ENCODE measurements at places on chromosomes 4 and X.

DNA sequence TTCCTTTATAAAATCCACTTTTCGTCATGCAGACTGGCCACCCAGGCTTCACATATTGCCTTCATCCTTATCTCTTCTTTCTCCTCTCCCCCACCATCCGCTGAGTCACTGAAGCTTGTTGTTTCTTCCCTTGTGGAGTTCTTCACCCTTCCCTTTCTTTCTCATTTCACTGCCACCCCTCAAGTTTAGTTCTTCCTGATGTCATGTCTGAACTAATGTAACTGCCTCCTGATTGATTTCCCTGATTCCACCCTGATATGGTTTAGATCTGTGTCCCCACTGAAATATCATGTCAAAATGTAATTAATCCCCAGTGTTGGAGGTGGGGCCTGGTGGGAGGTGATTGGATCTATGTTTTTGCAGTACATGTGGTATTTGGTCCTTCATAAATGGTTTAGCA is 151.4 kb downstream of the CPEB2 start:
- DNase-seq = no peak

DNA sequence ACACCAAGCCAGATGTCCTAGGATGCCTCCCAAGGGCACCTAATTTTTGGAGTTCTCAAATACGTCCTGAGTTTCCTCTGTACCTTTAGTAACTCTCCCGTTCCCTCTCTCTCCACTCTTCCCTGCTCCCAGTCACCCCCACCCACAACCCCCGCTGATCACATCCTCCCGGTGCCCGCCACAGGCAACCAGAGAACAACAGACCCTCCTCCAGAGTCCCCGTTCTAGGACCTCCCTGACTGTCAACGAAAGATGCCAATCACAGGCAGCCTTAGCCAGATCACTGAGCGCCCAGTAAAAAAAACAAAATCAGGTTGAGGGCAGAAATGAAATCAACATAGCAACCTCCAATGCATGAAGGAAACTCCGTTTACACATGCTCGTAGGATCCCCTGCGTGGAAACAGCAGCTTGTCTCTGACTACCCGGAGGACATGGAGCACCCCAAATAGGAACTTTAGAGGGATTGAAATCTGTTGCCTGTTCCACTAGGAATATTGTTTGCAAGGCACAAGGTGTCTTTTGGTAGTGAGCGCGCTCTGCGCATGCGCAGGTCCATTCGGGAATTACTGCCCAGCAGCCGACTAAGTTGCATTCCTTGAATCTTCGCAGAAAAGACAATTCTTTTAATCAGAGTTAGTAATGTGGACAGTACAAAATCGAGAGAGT is at the start of gene GABRB1:
Gene GABRB1 (plus strand): TSS at position 557 of the 668 bp plus-strand sequence.
- no peak for DNase-seq

DNA sequence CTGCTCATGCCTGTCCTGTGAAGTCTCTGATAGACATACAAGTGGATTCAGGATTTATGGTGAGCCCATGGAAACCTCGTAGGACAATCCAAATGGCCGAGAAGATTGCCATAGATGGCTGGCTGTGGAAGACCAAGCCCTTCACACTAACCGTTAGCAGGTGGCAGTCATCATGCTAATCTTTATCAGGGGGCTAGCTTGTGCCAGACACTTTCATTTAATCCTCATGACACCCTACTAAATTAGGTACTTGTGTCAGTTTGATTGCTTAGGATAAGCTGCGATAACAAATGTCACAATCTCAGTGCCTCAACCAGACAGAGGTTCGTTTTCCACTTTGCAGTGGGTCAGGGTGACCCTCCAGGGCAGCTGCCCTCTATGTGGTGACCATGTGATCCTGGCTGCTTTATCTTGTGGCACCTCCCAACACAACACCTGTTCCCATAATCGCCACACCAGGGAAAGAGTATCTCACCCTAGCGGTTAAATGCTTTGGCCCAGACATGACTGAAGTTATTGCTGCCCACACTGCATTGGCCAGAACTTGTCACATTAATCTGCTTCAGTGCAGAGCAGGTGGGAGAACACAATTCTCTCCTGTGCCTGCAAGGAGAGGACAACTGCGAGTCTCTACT is 60.8 kb downstream of the REPS2 start:
- no peak for DNase-seq

GRCh38 chr4:152081024-152081423 is 320.2 kb upstream of the GATB start:
- no peak for DNase-seq

- DNase-seq = no peak
Observed at GRCh38 chrX:152907084-152907651, 9.3 kb downstream of the ZNF185 start.

DNA sequence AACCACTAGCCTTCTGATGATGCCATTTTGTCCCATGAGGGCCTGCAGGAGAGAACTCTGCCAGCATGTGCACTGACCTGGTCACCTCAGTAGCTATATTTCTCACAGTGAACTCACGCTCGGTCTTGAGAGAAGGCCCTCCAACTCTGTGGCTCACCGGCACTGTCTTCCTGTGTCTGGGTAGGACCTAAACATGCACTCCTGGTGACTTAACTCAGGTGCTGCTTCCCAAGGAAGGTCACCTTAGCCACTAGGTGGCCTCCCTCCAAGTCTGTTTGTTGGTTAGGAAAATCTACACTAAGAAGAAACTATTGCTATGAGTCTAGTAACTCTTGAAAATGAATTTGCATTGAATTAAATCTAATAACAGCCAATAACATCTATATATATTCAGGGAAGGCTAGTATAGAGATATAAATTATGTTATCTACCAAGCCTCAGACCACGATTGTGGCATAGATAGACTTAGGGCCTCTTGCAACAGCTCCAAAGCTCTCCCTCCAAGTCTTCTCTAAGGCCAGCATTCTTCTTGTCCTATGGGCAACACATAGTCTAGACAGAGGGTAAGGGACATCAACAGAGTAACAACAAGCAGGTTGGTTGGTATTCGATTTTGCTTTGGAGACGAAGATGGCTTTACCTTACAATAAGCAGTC is 24.7 kb downstream of the TLR10 start:
- DNase-seq = no peak

- DNase-seq = no peak
Observed at GRCh38 chr4:77349364-77349763, 192.4 kb downstream of the CCNG2 start.

GRCh38 chr4:7778510-7779431 is 160.9 kb downstream of the AFAP1 start:
- DNase-seq = no peak

DNA sequence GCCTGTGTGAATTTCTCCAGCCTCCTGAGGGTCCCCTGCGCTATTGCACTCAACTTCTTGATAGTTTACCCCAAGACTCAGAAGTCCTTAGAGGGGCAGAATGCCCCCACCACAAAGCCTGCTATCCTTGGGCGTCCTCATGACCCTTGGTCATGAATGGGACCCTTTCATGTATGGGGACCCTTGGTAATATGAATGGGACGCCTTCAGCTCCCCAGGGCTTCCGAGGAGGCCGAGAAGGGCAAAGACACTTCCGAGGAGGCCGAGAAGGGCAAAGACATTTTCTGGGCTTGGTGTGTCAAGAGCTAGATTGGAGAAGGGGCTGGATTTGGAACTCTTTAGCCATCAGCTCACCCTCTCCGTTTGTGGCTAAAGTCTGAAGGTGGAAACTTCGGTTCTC is 8.6 kb downstream of the SHOX start:
- DNase-seq = no peak

GRCh38 chr4:184282251-184282713 is 64.6 kb upstream of the ENPP6 start:
- DNase-seq = peak; percentile 56

DNA sequence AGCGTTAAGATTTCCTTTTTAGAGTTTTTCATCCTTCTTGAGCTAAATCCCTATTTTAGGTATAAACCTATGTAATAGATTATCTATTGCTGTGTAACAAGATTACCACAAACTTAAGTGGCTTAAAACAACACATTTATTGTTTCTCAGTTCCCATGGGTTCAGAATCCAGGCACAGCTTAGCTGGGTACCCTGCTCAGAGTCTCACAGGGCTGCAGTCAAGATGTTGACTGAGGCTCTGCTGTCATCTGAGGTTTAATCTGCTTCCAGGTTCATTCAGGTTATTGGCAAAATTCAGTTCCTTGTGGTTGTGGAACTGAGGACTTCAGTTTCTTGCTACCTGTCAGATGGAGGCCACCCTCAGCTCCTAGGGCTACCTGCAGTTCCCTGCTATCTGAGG is 60.9 kb downstream of the GK start:
- no peak for DNase-seq

DNA sequence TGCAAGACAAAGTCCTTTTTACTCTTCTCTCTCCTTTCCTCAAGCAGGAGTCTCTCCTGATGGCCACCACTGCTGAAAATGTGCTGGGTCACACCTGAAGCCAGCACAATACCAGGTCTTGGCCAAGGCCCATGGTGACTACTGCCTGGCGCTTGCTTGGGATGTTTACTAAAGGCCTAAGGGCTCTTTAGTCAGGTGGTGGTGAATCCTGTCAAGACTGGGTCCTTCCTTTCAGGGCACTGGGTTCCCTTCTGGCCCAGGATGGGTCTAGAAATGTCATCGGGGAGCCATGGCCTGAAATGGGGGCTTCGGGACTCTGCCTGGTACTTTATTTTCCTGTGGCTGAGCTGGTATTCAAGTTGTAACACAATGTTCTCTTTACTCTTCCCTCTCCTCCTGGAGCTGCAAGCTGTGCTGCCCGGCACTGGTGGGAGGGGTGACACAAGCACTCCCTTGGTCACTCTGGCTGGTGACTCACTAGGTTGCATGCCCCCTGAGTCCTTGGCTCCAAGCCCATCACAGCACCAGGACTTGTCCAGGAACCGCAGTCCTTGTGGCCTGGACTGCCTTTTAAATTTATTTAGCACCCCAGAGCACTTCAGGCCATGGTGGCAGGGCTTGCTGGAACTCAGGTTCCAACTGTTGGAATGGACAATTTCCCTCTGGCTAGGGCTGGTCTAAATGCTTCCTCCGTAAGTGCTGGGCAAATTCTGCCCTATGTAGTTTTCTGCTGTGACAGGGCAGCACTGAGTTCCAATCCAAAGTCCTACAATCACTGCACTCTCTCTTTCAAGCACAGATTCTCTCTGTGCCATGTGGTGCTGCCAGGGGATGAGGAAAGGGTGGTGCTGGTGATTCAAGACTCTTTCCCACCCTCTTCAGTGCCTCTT is 11.3 kb downstream of the ARL13A start:
- no peak for DNase-seq

GRCh38 chrX:989959-990510 is 222.4 kb downstream of the CRLF2 start:
- peak; percentile 3 for DNase-seq

- DNase-seq = no peak
Observed at GRCh38 chrX:3010532-3010931, 4.2 kb downstream of the ARSH start.

GRCh38 chrX:39559229-39559628 is 538.5 kb downstream of the BCOR start:
- DNase-seq = no peak

DNA sequence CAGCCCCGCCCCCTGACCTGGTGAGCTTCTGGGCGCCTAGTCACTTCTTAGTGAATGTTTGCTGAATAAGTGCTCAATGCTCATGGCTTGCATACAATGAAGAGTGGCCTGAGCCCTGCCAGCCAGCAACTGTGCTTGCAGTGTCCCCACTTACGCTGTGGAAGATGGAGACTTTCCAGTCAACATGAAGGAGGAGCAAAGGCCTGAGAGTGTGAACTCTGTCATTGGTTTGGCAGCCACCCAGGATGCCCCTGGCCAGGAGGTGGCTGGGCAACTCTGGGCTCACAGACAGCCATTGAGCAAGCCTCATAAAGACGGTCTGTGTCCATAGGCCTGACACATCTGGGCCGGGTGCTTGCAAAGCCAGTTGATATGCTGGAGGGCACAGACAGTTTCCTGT is 72.1 kb upstream of the MAMLD1 start:
- DNase-seq = no peak

DNA sequence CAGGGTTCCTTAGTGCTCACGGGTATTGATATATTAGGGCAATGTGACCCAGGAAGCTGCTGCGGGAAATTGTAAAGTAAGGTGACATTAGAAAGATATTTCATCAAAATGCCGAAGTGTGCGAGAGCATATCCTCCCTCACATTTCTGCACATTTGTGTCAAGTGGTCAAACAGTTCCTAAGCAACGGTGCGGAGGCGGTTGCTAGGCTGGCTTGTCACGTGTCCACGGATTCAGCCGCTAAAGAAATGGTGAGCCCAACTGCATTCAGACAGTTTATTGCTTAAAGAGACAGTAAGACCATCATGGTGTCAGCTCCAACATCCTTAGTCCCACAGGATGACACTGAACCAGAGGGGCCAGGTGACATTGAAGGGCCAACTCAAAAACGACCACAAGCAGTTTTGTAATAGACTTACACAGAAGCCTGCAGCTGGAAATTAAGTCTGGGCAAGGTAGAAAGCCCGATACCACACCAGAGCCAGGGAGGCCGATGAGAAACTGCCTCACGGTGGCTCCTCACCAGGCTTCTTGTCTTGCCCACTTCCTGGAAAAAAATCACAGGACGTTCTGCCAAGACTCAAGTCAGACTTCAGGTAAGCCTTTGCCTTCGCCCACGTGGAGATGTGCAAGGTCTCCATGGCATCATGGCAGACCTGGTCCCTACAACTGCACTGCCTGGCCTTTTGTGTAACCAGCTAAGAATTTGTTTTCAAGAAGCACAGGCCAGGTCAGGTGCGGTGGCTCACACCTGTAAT is 50.4 kb downstream of the USP11 start:
- DNase-seq = no peak

GRCh38 chrX:138791551-138791950 is 80.0 kb upstream of the FGF13 start:
- DNase-seq = no peak

GRCh38 chr4:152968806-152969394 is 32.8 kb downstream of the FHDC1 start:
- no peak for DNase-seq

- DNase-seq = no peak
Observed at GRCh38 chr4:154519214-154519613, 27.6 kb upstream of the DCHS2 start.

DNA sequence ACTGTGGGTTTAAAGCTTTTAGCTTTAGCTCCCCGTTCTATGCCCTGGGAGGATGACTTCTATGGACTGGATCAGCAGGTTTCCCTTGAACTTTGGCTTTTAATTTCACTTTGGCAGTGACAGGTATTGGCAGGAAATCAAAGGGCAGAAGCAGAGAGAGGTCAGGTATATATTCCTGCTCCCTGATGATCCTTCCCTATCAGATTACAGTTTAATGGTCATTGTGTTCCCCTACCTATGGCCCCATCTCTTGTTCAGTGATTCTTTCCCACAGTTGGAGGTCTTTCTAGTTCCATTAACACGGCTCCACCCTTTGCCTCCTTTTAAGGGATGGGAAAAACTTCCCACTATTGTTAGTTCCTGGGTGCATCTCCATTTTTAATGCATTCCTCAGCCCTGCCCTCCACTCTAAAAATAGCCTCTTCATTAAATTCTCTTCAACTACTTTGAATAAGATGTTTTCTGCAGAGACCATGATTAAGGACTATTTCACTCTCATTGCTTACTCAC is 107.8 kb upstream of the TMEM47 start:
- no peak for DNase-seq
